B cell (primary cell): ENCODE measurements at places on chromosomes 12 and 14.
A peak's percentile ranks its signal among the peaks of the same experiment; 100 is the strongest.

- peak; percentile 23 for DNase-seq
Observed at GRCh38 chr12:65306366-65307168, 28.1 kb downstream of the MSRB3 start.

DNA sequence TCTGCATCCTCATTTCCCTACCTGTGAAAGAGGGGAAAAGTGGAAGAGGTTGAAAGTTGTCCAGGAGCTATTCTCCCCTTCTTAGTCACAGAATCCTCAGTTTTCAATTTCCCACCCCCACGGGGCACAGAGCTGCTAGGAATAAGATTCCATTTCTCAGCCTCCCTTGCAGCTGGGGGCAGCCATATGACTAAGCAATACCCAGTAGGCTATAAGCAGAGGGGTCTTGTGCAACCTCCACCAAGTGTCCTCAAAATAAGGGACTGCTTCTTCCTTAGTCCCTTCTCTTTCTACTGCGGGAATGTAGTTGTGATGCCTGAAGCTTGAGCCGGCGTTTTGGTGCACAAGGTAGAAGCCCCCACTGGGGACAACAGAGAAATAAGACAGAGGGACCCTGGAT, 40.9 kb downstream of the VWF start:
- no peak for DNase-seq

- DNase-seq: no peak
Observed at GRCh38 chr12:37546206-37546605, 770.4 kb upstream of the ALG10B start.

GRCh38 chr14:38101679-38102078, 106.0 kb upstream of the SSTR1 start:
- DNase-seq: no peak

GRCh38 chr14:89915114-89915878, 39.2 kb downstream of the EFCAB11 start:
- peak; percentile 72 for DNase-seq

DNA sequence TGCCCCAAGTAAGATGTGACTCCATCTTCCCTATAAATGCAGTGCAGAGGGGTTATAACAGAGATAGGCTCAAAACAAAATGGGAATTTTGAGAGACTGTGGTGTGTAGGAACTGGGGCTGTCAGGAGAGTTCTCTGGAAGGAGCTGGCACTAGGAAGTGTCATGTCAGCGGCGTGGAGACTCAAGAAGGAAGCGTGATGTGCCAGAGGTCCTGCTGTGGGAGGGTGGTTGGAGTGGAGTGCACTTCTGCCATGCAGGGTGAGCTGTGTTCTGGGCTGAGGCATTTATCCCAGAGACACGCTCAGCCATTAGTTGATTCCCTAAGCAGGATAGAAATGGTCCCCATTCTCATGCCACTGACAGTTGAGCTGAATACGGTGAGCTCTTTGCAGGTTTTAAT, 19.0 kb downstream of the GLT1D1 start:
- DNase-seq: no peak

DNA sequence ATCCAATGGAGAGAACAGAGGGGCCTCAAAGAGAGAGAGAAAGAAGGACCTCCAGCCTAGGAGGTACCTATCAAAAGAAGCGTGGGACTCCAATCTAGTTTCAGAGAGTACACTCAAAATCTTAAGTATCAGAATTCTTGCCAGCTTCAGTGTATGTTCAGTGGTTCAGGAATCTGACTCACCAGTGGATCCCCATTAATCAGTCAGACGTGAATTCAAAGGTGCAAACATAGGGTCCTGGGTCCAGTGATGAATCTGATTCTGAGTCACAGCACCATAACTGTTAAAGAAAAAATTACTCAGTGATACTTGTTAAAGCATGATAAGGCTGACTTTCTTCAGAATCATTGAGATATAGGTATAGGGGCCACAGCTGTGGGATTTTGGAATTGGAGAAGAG, 33.2 kb downstream of the ETNK1 start:
- DNase-seq: no peak

DNA sequence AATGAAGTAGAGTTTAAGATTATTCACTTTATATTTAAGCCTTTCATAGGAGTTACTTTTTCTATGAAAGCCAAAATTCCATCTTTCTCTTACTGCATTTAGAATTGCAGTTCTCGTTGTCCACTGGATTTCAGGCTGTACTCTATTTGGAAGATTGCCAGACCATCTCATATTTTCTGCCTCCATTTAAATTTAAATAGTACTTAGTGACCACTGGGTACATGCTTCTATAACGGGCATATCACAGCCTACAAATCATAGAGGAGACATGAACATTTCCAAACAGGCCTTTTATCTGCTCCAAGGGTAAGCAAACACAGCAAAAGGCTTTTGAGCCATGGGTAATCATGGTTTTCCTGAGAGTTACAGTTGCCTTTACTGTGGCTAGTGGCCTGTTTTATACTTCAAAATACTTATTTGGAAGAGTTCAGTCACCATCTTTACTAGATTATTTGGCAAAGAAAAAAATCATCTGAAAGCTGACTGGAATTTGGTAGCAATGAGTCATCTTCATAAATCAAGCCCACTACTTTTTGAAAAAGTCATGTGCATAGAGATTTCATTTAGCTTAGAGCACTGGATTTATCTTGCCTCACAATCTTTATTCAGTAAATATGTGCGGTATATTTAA, 15.7 kb downstream of the ANO6 start:
- DNase-seq: no peak

DNA sequence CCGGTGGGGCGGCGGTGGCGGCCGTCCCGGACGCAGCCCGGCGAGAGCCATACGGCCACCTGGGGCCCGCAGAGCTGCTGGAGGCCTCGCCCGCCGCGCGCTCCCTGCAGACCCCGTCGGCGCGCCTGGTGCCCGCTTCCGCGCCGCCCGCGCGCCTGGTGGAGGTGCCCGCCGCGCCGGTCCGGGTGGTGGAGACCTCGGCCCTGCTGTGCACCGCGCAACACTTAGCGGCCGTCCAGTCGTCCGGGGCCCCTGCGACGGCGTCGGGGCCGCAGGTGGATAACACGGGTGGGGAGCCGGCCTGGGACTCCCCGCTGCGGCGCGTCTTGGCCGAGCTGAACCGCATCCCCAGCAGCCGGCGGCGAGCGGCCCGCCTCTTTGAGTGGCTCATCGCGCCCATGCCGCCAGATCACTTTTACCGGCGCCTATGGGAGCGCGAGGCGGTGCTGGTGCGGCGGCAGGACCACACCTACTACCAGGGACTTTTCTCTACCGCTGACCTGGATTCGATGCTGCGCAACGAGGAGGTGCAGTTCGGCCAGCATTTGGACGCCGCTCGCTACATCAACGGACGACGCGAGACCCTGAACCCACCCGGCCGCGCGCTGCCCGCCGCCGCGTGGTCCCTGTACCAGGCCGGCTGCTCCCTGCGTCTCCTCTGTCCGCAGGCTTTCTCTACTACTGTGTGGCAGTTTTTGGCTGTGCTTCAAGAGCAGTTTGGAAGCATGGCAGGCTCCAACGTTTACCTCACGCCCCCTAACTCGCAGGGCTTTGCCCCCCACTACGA, 716 bp downstream of the RIOX1 start:
- peak; percentile 79 for DNase-seq

DNA sequence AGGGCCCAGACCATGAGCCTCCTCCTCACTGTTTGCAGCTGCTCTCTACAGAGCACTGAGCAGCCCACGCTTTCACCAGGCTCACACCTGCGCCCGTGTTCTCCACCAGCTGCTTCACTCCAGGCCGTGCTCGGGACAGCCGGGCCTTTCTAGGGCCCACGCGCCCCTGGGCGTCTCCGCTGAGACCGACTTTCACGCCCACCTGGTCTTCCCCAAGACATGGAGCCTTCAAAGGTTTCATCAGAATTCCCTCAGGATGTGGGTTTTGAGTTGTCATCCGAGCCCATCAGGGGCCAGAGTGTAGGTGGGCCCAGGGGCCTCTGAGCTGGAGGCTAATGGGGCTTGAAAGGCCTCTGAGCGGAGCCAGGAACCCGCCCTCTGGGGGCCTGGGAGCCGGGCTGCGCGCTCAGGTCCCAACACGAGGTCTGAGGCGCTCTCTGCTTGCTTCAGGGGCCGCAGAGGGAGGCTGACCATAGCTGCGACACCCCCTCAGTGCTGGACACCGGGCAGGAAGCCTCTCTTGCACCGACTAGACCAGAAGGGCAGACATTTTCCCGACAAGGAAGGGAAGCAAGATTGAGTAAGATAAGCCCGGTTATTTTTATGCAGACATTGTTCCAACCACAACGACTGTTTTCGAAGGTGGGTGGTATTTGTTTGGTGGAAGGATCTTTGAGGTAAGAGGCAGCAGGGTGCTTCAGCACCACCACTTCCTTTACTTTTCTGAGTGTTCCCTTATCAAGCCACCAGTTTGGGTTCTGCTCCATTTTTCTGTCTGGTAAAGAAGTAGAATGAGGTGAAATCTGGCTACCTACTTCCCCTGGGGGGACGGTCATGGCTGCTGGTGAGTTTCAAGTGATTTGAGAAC, 125.0 kb upstream of the FUT8 start:
- peak; percentile 75 for DNase-seq

DNA sequence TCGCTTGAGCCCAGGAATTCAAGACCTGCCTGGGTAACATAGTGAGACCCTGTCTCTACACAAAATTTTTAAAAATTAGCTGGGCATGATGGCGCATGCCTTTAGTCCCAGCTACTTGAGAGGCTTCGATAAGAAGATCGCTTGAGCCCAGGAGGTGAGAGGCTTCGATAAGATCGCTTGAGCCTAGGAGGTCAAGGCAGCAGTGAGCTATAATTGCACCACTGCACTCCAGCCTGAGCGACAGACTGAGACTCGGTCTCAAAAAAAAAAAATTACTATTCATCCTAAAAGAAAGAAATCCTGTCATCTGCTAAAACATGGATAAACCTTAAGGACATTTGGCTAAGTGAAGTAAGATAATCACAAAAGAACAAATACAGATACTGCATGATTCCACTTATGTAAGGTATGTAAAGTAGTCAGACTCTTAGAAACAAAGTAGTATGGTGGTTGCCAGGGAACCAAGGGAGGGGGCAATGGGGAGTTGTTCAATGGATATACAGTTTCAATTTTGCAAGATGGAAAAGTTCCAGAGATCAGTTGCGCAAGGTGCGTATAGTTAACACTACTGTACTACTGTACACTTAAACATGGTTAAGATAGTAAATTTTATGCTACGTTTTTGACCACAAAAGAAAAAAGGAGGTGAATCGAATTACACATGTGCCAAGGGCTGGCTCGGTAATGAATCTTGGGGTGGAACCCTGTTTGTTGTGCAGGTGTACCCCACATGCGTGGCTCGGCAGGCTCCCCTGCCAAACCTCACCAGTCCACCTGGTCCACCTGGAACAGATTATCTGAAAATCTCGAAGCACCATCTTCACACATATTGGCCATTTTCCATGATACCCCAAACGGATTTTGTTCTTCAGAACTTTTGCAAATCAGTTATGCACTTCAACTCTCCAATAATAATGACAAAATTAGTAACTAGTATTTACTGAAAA, 18.3 kb upstream of the ATP2A2 start:
- no peak for DNase-seq

GRCh38 chr12:80747800-80748199, 31.1 kb downstream of the MYF5 start:
- no peak for DNase-seq

DNA sequence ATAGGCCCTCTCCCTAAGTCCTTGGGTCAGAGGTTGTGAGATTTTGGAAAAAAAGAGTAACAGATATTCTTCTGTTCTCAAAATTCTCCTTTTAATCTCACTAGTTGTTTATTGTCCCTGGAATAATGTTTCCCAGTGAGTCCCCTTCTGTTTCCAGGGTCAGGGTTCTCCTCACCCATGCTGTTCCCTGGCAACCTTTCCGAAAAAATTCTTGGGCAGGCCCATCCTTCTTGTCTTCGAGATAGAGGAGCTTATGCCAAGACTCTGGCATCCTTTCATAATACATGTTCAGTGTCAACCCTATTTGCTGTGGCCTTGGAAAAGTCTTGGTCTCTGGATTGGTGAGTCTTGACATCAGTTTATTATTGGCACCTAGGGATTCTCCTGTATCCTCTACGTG, 212.4 kb upstream of the FAR2 start:
- DNase-seq: no peak

DNA sequence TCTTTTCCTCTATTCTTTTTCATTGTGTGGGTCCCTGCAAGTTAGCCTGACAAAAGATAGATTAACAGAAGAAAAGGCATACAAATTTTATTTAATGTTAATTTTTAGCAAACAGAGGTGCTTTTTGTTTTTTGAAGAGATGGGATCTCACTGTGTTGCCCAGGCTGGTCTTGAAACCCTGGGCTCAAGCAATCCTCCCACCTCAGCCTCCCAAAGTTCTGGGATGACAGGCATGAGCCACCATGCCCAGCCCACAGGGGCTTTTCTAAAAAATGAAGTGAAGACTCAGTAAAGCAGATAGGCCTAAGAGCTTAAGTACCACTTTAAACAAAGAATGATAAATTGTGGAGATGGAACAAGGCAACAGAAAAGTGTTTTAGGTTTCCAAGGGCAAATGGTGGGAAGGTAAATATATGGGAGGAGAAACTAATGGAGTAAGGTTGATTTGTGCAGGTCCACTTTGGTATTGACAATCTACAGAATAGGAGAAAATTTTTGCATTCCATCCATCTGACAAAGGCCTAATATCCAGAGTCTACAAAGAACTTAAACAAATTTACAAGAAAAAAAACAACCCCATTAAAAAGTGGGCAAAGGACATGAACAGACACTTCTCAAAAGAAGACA, 18.6 kb upstream of the EEA1 start:
- no peak for DNase-seq

DNA sequence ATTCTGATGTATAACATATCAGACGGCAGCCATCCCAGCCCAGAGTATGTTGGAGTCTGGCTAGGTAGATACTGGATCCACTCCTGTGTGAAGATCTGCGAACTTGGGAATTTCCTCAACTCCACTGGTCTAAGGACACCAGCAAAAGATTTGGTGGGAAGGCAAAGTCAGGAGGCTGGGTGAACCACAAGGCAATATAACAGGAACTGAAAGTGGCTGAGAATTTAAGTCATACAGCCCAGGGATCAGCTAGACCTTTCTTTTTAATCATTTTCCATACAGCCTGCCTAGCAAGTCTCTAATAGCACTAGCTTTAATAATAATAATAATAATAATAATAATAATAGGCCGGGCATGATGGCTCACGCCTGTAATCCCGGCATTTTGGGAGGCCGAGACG, 34.8 kb downstream of the BRAP start:
- DNase-seq: no peak

DNA sequence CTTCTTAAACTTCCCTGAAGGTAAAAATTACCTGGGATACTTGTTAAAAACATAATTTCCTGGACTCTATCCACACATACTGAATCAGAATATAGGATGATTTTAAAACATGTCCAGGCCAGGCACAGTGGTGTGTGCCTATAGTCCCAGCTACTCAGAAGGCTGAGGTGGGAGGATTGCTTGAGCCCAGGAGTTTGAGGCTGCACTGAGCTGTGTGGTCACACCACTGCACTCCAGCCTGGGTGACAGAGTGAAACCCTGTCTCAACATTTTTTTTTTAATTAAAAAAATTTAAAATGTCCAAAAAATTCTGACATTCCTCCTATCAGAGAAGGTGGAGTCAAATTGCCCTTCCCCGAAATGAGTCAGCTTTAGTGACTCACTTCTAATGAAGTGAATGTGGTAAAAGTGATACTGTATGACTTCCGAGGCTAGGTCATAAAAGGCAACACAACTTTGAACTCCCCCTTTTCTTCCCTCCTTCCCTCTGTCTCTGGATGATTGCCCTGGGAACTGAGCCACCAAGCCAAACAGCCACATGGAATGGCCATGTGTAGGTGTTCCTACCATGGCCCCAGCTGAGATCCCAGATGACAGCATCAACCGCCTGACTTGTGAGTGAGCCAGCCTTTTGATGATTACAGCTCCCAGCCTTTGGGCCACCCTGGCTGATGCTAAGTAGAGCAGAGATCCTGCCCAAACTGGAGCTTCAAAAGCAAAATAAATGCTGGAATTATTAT, 36.3 kb downstream of the LIMA1 start:
- no peak for DNase-seq
